ENCODE measurements at places on chromosomes 2 and 18.

DNA sequence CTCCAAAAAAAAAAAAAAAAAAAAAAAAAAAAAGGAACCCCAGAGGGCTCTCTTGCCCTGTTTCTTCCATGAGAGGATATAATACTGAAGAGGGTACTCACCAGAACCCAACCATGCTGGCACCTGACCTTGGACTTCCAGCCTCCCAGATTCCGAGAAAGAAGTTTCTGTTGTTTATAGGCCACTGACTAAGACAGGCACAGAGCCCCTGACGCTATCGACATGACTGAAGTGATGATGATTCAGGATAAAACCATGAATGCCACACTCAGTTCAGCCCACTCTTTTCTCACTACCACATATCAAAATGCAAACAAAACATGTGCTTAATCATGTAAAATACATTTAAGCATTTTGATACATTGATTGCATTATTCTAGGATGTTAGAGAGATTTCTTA, 66.1 kb upstream of the CDCA7 start:
- no peak for DNase-seq

- no peak for DNase-seq
Observed at GRCh38 chr18:48977914-48978313, 27.1 kb upstream of the SMAD7 start.

GRCh38 chr2:1461507-1462390, 48.5 kb downstream of the TPO start:
- DNase-seq: no peak

DNA sequence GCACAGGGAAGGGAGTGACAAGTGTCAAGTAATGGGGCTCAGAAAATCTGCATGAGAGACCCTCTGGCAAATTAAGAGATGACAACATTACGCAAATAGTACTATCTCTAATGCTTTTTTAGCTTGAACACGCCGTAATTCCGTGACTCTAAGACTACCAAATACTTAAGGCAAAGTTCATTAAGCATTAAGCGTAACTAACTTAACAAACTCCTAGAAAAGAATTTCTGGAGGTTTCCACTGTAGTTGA, 1.2 kb downstream of the APOB start:
- DNase-seq: no peak

DNA sequence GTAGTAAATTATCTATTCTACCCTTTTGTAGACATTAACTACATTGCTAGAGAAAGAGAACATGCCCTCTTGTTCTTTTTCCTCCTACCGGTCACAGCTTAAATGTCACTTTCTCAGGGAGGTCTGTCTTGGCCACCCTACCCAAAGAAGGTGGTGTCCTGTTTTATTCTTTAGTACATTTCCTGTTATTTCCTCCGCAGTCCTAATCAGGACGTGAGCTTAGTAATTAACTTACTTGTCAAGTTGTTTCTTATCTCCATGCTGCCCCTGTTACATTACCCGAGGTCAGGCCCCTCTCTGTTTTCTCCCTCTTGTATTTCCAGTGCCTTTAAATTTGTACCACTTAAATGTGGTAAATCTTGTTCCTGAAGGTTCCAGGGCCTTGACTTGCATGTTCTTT, 73.7 kb upstream of the RMDN2 start:
- no peak for DNase-seq

DNA sequence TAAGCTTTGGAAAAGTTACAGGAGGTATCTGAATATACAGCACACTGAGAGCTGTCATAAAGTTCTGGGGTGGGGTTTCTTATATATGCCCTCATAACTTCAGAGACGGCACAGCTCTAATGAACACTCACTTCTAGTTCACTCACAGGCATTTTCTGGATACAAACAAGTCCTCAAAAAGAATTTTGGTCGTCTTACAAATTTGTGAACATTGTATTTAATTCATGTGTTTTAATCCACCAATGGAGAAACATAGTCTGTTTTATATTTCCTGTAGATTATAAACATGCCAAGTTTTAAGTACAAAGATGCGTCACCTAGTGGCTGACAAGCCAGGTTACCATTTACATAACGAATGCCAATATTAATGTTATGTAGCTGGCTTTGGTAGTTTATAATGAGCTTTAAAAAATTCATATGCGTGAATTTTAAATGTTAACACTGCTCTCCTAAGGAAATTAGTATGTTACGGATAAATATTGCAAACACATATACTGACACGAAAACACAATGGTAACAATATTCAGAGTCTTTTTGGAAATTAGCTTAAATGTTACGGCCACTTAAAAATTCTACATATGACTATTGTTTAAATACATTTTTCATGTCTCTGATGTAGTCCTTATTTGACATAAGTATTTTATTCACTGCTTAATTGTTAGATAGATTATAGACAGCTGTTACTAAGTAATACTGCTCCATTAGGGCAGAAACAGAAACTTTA, 2.5 kb downstream of the COL3A1 start:
- DNase-seq: peak; percentile 11

GRCh38 chr2:28377984-28378678, 14.5 kb upstream of the FOSL2 start:
- peak; percentile 24 for DNase-seq

DNA sequence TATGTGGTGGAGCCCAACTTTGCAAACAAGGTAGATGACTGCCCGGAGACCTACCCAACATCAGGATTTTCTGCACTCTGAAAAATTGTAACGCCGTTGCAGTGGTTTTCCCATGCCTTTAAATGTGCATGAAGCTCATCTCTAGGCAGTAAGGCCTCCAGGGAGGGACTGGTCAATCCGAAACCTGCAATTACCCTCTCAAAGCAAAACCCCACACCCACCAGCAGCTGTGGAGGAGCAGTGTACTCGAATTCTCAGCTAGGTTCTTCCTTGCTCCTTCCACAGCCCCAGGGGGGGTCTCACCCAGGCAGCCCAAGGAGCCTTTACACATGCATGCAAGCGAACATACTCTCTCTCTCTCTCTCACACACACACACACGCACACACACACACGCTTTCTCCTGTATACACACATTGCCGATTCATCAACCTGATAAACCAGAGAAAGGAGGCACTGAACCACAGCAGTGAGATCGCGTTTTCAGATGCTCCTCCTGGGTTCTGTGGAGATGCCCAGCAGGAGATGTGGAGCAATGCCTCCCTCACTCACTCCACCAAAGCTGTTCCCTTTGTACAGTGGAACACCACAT, 109.2 kb downstream of the VIT start:
- no peak for DNase-seq

DNA sequence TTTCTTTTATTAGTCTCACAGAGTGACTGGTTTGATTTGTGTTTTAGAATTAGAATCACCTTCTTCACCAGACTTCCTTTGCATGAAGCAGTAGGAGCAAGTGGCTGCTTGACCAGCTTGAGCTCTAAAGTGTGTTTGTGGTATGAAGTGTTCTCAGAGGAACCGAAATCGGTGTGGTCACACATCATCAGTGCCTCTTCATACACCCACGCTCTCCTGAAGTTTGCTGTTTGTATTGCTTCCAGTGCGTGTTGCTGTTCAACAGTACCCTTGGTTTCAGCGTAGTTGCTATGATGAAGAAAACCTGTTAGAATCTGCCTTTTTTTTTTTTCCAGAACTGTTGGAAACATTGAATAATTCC, 77.9 kb downstream of the LIMS1 start:
- DNase-seq: no peak

- DNase-seq: no peak
Observed at GRCh38 chr2:147141930-147142329, 702.9 kb upstream of the ACVR2A start.

- no peak for DNase-seq
Observed at GRCh38 chr2:15042801-15043217, 410.3 kb downstream of the LRATD1 start.

GRCh38 chr18:22164337-22165048, 4.9 kb upstream of the GATA6 start:
- no peak for DNase-seq

DNA sequence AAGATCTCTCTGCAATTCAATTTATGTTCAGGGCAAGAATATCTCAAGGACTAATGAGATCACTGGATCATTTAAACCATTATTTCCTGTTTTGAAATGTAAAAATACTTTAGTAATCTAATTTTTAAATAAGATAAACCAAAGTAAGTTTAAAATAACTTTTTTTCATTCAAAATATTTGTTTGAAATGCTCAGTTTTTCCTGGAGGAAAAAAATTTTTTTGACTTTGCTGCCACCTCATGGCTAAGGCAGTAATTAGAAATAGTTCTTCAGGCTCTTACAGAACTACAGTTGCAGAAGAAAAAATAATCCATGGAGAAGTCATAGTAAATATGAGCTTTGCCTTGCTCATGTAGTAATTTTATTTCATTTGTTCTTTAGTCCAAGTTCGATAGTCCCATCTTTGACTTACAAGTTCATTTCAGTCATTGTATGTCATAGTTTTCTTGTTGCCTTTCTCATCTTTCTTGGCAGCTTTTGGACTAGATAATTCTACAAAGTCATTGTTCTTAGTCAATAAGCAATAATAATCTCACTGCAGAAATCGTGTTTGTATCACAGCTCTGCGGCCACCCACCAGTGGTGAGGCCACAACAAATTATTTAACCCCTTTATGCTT, 127.4 kb downstream of the DPP4 start:
- peak; percentile 63 for DNase-seq

DNA sequence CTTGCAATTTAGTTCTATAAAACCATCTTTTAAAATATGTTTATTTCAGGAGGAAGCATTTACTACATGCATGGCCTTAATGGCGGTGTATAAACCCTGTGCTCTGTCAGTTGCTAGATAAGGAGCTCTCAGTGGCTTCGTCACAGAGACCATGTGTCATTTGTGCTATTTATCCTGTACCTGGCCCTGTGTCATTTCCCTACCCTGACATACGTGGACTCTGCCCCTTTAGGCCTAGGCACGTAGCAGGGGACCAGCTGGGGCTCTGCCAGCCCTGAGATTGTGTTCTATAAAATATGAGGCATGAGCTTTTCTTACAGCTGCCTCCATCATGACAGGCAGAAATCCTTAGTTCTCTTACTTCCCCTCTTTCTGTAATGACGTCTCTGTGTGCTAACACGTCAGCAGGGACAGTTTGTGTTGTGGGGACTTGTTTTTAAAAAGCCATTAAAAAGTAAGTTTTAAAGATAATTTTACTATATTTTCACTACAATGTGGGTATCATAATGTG, 88.0 kb downstream of the ITGB1BP1 start:
- DNase-seq: no peak

GRCh38 chr2:120874888-120875275, 139.2 kb downstream of the GLI2 start:
- no peak for DNase-seq

DNA sequence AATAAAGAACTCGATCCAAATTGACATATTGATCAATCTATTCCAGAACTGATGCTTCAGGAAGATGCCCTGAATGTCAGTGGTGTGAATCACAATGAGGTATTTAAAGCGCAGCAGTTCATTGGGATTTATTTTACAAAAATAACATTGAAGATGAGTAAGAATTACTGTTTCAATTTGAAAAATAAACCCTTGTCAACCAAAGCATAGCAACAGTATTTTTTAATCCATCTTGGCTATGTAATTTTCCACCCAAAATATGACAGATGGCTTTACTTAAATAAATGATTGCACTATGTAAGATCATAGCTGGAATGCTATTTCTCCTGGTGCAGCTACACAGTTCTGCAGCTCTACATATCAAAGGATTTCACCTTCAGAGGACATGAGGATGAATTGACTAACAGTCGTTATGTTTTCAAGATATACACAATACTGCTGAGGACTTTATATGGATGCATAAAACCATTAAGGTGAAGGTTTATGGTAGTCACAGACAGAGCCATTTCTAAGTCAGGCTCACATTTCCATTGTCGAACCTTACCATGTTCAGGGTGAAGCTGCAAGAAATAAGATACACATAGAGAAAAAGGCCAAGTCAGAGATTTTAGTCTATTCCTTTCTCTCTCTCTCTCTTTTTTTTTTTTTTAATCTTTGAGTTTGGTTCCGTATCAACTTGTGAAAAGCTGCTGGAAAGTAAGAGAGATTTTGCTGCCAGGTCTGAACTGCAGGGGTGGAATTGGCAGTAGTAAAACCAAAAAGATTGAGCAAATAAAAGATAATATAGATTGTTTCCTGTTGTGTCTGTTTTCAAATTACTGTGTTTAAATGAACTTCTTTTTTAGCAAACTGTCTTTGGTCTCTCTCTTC, 398.0 kb upstream of the CDH20 start:
- no peak for DNase-seq

- DNase-seq: no peak
Observed at GRCh38 chr2:178197791-178198190, 3.5 kb downstream of the OSBPL6 start.

- DNase-seq: no peak
Observed at GRCh38 chr2:204897561-204897960, 352.3 kb downstream of the PARD3B start.

DNA sequence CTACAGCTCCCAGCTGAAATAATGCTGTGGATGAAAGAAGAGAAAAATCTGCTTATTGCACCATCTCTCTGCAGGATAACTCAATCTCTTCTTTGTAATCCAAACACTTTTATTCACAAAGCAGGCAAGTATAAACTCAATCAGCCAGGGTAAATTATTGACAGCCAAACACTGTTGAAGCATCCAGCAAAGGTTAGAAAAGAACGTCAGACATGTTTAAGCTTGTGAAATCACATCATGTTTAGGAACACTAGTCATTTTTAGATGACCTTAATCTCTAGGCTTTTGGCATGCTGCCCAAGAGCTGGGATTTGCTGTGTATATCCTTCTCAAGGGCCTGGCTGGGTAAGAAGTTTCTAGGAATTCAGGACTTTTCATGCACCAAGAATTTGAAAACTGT, 1148.1 kb upstream of the FANCL start:
- DNase-seq: no peak

GRCh38 chr2:166727095-166727494, 161.2 kb upstream of the XIRP2 start:
- DNase-seq: peak; percentile 58

DNA sequence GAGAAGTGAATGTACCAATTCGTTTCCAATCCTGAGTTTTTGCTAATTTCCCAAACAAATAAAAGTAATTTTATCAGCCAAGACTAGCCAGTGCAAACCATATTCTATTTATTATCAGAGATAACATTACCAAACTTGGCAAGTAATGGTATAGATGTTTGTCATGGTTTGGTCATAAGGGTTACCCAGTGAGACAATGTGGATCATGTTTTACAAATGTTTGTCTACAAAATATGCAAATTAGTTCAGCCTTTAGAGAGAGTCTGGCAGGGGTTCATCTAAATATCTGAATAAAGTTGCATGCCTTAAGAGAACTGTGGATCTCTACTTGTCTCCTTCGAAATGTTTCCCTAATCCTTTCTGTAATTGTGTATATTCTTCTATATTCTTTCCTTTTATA, 152.2 kb downstream of the KCNH7 start:
- DNase-seq: no peak

- no peak for DNase-seq
Observed at GRCh38 chr2:30684026-30684425, 123.2 kb downstream of the CAPN13 start.
